Erythroblast (primary cell): ENCODE measurements at places on chromosomes 2 and 18.

DNA sequence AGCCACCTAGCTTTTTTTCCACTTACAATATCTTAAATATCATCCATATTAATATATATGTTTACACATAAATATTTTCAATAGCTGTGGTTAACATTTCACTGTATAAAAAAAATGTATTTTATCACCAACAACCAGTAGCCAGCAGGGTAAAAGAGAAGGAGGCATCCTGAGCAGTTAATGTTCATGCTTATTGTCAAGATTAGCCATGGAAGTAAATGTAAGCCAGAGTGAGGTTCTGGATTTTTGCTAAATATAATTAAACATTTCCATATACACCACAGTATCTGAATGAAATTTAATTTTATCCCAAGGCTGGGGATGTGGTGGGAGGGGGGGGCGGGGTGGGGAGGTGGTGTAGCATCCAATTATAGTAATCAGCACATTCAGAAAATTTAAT lies 80.3 kb upstream of the GRB14 start:
- no peak for DNase-seq

DNA sequence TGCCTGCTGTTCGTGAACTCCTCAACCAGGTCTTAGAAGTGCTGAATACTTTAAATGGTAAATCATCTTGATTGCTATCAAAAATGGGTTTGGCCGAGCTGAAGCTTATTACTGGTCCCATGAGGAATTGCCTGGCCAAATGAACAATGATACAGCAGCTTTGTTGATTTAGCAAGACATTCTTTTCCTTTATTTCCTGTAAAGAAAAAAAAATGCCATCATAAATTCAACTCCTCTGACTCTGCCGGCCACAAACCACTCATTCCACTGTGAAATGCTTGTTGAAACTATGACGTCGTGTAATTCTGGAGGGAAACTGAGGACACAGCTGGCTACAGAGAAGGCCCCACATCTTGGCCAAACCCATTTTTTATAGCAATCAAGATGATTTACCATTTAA lies 74.2 kb upstream of the ID2 start:
- DNase-seq, result no peak

DNA sequence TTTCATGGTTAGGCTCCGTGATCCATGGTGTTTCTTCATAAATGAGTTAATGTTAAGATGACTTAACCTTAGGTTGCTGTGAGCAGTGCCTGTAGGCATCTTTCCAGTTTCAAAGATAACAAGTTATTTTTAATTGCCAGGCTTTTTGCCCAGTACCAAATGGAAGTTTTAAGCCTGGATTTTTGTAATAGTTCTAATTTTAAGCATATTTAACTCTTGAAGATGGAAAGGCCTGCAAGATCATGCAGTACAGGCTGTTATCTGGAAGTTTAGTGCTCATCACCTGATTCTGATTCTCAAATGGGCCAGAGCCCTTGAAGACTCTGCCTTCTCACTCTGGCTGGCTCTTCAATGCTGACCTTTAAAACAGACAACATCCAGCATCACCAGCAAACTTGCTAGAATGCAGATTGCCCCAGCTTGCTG lies 141.3 kb downstream of the NCK2 start:
- DNase-seq, result no peak

DNA sequence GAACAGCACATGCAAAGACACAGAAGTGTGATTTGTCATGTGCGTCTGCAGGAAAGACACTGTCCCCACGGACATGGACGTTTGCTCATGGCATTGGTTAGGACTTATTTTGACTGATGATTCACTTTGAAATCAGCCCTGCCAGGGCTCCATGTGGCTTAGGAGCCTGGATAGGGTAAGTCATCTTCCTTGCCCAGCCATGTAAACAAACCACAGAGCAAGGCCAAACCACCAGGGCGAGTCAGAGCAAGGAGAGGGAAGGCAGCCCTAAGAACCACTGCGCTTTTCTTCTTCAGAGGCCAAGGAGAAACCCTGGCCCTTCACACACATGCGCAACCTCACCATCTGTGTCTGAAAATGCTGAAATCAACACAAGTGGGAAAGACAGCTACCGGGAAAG lies 88.8 kb downstream of the GFPT1 start:
- no peak for DNase-seq

- DNase-seq, result no peak
Measured at GRCh38 chr2:163799807-163800206, 64.0 kb upstream of the FIGN start.

- DNase-seq, result no peak
Measured at GRCh38 chr18:38035193-38035592, 469.6 kb upstream of the CELF4 start.

DNA sequence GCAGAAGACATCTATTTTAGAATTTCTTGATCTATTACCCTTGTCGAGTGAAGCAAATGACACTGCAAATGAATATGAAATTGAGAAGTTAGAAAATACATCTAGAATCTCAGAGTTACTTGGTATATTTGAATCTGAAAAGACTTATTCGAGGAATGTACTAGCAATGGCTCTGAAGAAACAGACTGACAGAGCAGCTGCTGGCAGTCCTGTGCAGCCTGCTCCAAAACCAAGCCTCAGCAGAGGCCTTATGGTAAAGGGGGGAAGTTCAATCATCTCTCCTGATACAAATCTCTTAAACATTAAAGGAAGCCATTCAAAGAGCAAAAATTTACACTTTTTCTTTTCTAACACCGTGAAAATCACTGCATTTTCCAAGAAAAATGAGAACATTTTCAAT lies 370.4 kb downstream of the XIRP2 start:
- DNase-seq, result no peak

GRCh38 chr2:121455446-121455845 lies 75.2 kb upstream of the RNU4ATAC start:
- DNase-seq, result peak; percentile 67
